ENCODE measurements at places on chromosomes 6 and 20. TPM values are rescaled to one million over a fixed set of nuclear protein-coding genes. Genes with fewer than 3 reads are reported as not detected.

GRCh38 chr6:19024737-19025136 is 637.6 kb downstream of the RNF144B start:
- no peak overlapping the region for H3K4me3 ChIP-seq
- H3K4me1 ChIP-seq: peaks cover 6% of the 10 kb centered on the region

DNA sequence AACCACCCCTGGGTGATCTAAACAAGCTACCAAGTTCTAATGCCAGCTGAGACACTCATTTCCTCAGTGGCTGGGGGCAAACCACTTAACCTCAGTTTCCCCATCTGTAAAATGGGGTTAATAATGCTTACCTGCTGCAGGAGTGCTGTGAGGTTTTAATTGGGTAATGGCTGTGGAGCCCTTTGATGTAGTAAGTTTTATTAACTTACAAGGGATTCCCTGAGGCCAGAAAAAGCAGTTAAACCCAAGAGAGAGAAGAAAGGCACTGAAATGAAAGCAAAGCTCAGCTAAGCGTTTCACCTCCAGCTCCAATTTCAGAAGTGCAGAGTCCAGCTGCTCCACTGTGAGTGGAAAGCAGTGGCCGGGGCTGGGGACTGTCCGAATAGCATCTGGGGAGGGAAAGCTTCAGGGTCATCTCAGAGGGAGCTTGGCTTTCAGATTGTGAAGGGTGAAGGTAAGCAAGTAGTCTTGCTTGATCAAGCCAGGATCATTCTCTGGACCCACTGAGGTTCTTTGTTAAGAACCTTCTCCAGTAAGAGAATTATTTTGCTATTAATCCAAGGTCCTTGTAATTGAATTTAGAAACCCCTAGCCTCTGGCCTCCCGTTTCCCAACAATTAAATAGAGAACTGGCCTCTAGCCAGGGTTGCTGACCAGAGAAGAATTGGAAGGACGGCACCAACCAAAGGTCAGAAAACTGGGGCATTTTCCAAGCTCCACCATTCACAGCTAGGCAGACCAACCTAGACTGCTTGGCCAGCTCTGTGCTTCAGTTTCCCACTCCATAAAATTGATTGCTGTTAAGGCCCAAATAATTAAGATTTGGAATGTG is 20.9 kb upstream of the TCP11 start:
- H3K4me3 ChIP-seq: no peak overlapping the region
- peaks cover 17% of the 10 kb centered on the region for H3K27me3 ChIP-seq
- no peaks in the 10 kb centered on the region for H3K36me3 ChIP-seq
- DNase-seq: no peak
- no peak overlapping the region for H3K27ac ChIP-seq

LY6G6F gene
- not detected for total RNA-seq

SIRPD gene
- not detected for total RNA-seq

ARFRP1 gene
- total RNA-seq: 24.3 TPM

GRCh38 chr6:137815692-137816091 is 51.4 kb upstream of the TNFAIP3 start:
- H3K4me1 ChIP-seq: peaks cover 6% of the 10 kb centered on the region
- no peaks in the 10 kb centered on the region for H3K36me3 ChIP-seq
- no peak overlapping the region for H3K4me3 ChIP-seq
- no peaks in the 10 kb centered on the region for H3K27me3 ChIP-seq

DNA sequence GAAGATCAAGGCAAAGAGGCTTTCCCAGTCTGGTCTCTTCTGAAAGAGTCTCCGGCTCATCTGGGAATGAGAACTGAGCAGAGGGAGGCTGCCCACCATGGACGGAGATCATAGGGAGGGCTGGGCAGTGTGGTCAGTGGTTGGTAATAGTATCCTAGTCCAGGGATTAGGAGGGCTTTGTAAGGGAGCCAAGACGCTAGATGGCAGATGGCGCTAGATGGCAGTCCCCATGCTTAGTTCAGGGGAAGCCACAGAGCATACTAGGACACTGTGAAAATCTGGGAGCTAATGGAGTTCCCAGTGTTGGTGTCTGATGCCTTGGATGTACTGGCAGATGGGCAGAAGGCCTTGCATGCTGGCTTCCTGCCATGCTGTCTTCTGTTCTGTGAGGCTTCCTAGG is 21.7 kb upstream of the DAAM2 start:
- no peaks in the 10 kb centered on the region for H3K36me3 ChIP-seq

DNA sequence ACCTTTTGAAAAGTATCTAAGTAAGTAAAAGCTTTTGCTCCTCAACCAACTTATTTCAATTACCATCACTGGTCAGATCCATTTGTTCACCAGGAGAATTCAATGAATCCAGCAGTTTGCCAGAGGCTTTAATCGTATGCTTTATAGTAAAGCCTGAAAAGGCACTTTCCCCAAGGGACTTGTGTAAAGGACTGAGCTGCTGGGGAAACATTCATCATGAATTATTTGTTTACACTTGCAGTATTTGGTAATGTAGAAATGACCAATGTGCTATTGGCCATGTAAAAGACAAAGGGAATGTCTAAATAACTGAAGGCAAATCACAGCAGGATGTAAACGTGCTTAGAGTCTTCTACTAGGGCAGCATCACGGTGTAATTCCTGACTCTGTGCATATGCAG is 471.4 kb downstream of the ADGRB3 start:
- peaks cover 5% of the 10 kb centered on the region for H3K4me1 ChIP-seq
- no peaks in the 10 kb centered on the region for H3K36me3 ChIP-seq
- H3K4me3 ChIP-seq: no peak overlapping the region
- H3K27me3 ChIP-seq: no peaks in the 10 kb centered on the region

DNA sequence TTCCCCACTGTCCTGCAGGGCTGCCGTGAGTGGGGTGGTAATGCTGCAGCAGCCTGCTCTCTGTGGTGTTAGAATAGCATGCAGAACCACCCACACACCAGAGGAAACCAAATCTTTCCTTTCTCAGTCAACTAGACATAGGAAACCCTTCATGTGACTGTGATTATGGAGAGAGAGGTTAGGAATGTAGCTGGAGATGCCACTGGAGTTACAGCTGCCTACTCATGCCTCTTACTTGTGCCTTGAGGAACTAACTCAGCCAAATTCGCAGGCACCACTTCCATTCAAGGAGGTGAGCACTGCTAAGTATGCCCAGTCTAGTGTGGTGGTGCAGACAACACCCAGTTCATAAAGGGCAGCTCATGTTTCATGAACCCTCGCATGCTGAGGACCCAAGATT is 27.4 kb downstream of the MUC22 start:
- no peak for DNase-seq
- H3K4me1 ChIP-seq: no peaks in the 10 kb centered on the region
- H3K36me3 ChIP-seq: no peaks in the 10 kb centered on the region
- no peak overlapping the region for H3K4me3 ChIP-seq
- no peak overlapping the region for H3K27ac ChIP-seq

DNA sequence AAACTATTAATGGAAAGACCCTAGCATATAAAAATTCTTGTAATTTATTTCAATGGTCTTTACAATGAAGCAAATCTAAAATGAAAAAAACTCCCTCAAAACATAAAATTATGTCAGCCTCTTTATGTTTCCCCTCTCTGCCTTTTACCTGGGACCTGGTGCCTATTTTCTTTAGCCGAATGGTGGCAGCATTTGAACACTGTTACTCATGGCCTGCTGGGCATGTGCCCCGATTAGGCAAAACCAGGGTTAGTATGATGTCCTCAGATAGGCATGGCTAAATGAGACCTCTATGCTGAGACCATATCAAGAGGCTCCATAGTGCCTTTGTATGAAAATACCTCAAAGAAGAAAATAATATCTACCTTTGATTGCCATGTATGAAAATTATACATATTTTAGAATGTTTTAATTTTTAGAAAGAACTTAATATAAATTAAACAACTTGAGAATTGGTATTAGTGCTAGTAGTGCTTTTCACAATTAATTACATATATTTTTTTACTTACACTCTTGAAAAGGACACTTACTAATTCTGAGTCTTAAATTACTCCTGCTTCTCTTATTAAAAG is 22.5 kb upstream of the C6orf58 start:
- no peak overlapping the region for H3K27ac ChIP-seq
- H3K27me3 ChIP-seq: no peaks in the 10 kb centered on the region
- no peaks in the 10 kb centered on the region for H3K36me3 ChIP-seq
- no peak overlapping the region for H3K4me3 ChIP-seq
- no peaks in the 10 kb centered on the region for H3K4me1 ChIP-seq

DNA sequence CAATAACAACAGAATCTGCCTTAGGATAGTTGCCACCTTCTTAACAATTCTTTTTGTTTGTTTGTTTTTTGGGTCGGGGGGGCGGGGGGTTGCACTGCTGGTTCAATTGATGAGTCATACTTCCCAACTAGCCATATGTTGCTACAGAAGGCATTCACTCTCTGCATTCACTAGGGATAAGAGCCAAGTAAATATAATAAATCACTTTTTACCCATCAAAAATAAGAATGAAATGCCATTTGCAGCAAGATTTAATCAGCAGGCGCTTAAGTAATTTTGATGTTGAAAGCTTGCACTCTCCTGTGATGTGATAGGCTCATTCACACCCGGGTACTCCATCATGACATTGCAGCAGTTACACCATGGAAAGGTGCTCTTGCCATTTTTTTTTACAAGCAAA is 209.8 kb downstream of the HIVEP2 start:
- no peaks in the 10 kb centered on the region for H3K27me3 ChIP-seq
- H3K4me1 ChIP-seq: peaks cover 28% of the 10 kb centered on the region
- no peak overlapping the region for H3K4me3 ChIP-seq
- H3K27ac ChIP-seq: no peak overlapping the region

PAQR8 gene
- 12.5 TPM for total RNA-seq

Measured in WTC11 (cell line).